ENCODE measurements at places on chromosomes 7 and 10.

- DNase-seq = no peak
Observed at GRCh38 chr10:110461088-110461487, 36.6 kb upstream of the DUSP5 start.

- no peak for DNase-seq
Observed at GRCh38 chr10:28716748-28717147, 39.4 kb downstream of the BAMBI start.

- DNase-seq = no peak
Observed at GRCh38 chr10:90041585-90041984, 340.2 kb downstream of the KIF20B start.

- no peak for DNase-seq
Observed at GRCh38 chr10:105538874-105539273, 897.8 kb downstream of the SORCS3 start.

DNA sequence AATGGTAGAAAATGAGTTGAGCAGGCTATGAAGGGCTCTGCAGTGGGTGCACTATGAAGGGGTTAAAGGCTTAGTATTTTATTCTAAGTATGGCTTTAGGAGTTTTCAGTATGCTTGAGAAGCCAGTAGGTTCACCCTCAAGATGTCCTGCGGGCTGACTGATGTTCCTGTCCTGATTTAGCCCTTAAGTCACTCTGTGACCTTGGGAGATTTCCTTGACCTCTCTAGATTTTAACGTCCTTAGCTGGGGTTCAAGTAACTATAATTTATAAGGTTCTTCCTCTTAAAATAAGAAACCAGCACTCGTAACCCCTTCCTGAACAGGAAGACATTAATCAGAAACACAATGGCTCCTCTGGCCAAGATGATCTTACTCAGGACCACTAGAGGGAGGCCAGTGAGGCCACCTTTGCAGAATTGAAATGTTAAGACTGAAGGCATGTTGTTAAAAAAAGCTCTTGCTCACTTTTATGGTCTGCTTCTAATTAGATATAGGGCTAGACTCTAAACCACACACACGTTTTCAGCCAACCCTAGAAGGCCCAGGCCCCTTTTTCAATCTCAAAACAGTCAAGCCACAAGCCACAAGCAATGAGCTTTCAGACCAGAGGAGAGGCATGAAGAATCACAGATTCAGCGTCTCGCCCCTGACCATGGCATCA lies 41.9 kb downstream of the CDK1 start:
- DNase-seq = peak; percentile 1

DNA sequence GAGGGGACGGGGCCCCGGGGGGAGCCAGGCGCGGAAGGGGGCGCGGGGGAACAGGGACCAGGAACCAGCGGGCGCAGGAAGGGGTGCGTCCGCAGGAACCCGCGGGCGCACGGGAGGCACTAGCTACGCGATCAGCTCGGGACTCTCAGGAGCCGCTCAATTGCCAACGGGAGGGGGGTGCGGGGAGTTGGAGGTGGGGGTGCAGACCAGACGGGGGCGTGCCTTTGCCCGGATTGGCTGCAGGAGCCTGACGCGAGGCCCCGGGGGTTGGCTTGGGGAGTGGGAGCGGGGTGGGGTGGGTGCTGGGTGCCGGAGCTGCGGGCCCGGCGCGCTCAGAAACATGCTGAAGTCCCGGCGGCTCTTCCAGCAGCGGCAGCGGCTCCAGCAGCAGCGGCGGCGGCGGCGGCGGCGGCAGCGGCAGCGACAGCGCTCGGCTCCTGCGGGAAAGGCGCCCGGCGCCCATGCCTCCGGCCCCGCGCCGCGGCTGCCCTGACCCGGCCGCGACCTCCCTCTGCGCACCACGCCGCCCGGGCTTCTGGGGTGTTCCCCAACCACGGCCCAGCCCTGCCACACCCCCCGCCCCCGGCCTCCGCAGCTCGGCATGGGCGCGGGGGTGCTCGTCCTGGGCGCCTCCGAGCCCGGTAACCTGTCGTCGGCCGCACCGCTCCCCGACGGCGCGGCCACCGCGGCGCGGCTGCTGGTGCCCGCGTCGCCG lies at the start of gene ADRB1:
TSS of gene ADRB1 (plus strand) at position 335 of the 715 bp plus-strand sequence. CDS start at position 602, 267 bp downstream.
- DNase-seq = peak; percentile 22

DNA sequence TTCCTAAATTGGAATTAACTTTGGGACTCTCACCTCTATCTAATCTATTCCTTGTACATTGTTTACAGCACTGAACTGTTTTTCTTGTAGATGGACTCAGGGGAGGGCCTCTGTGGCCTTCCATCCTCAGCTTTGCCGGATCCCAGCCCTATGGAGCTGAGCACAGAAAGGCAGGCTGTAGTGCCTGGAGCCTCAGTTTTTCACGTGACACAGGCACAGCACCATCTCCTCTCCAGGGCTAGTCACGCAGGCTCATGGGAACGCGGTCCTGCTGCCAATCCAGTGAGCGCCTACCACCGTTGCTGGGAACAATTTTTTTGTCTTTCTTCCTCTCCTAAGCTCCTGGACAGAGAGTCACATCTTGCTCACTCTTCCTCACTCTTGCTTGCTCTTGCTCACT lies 75.6 kb upstream of the DDC start:
- no peak for DNase-seq

DNA sequence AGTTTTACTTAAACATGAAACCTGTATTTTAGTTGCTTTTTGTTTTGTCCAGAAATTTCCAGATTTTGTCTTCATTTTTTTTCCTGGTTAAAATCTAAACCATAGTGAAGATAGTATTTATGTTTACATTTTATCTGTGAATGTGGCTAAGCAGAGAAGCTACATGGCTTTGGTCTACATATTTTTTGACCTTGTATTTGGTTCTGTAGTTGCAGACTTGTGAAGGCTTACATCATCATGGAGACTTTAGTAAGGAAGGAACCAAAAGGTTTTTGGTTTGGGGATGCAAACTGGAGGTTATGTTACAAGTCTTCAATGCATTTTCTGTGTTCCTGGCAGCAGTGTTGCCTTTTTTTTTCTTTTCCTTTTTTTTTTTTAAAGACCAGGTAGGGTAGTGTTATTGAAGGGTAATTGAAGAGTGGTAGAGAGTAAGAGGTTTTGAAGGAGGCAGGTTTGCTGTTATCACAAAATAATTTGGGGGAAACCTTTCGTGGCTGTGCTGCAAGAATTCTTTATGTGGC lies 30.9 kb upstream of the VDAC2 start:
- DNase-seq = no peak

GRCh38 chr10:132961787-132962622 lies 19.6 kb upstream of the CFAP46 start:
- peak; percentile 84 for DNase-seq

- DNase-seq = peak; percentile 19
Observed at GRCh38 chr10:110387983-110388686, 83.4 kb upstream of the SMNDC1 start.

- DNase-seq = no peak
Observed at GRCh38 chr7:55202150-55202913, 162.8 kb upstream of the LANCL2 start.

GRCh38 chr10:70588859-70589570 lies 13.5 kb downstream of the PRF1 start:
- no peak for DNase-seq

DNA sequence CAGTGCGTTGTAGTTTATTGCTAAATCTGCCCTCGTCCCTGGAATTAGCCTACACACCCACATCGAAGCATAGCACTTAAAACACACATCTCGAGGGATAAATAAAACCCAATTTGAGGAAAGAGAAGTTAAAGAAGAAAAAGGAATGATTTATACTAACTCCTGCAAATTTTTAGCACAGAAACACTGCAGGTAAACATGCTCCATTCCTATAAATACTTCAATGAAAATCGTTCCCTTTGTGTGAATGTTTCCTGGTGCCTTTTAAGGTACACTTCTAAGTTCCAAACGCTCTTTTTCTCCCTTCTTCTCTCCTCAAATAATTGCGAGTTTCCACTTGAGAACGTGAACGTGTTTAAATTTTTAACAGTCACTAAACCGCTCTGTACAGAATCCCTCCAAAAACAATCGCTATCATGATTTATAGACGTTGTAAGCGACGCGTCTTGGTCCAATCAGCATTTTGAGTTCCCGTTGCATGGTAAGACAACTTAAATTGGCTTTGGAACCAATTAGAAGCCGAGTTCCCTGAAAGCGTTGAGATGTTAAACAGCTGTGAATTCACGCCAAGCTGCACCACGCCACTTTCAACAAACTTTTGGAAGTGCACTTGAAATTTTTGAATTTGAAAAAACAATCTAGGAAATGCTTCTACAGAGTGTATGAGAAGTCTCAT lies 12.5 kb upstream of the EBLN1 start:
- DNase-seq = peak; percentile 28

- no peak for DNase-seq
Observed at GRCh38 chr7:134847851-134848588, 68.6 kb downstream of the CALD1 start.

- no peak for DNase-seq
Observed at GRCh38 chr10:118151461-118151860, 104.7 kb upstream of the RAB11FIP2 start.

DNA sequence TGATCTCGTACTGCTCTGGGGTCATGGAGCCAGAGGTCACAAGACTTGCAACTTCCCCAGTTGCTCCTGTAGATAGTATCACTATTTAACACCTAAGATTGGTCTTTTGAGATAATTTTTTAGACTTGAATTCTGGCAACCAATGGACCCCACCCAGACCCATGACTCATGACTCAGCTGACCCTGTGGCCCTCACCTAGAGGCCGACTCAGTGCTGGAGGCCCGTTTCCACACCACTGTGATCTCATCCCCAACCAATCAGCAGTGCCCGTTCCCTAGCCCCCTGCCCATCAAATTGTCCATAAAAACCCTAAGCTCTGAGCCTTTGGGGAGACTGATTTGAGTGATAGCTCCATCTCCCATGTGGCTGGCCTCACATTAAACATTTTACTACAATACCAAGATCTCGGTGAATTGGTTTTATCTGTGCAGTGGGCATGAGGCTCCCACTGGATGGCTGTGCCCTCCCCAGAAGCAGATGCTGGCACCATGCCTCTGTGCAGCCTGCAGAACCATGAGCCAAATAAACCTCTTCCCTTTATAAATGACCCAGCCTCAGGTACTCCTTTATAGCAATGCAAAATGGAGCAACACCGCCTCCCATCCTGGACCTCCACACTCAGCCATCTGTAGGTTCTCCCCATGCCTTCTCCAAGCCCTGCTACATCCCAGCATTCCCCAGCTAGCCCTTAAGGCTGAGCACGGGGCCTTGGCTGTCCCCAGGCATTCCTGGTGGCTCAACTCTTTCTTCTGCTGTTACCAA lies 98.8 kb downstream of the PRKAG2 start:
- DNase-seq = no peak

DNA sequence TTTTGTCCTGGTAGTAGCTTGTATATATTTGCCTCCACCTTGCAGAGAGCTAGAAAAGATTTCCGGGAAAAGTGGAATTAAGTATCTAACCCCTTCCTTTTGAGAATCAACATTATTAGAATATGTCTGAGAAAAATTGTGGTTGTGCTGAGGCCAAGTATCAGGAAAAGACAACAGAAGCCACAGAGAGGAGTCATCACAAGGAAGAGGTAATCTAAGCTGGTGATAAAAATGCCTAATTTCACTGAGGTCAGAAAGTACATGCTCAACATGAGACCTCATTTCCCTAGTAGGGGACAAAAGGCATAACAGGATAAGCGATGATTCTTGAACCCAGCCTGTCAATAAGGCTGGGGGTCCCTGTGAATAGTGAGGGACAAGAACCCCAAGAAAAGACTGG lies 97.0 kb upstream of the PDE1C start:
- DNase-seq = no peak

GRCh38 chr7:138854115-138854645 lies 56.2 kb upstream of the ATP6V0A4 start:
- DNase-seq = no peak

DNA sequence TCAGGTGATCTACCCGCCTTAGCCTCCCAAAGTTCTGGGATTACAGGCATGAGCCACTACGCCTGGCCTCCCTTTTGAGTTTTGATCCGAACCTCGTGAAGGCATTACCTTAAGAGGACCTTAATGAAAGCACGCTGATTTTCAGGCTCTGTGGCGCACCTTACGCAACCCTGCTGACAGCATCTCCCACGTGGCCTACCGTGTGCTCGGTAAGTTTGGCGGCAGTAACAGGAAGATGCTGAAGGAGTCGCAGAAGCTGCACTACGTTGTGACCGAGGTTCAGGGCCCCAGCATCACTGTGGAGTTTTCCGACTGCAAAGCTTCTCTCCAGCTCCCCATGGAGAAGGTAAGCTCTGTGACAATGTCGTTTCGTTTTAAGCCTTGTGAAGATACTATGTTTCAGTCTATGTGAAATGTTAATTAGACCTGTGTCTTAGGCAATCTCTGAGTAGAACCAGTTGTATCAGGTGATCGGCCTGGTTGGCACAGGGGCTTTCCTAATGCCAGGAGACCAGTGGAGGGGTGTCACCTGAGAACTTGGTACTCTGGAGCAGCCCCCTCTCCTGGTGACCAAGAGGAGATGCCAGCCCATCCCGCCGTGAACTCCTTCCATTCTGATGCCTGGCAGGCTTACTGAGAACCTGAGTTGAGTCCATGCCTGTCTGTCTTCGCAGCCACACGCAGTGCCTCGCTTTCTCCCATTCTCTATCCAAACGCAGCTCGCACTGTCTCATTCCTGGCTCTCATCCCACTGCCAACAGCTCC lies 43.5 kb downstream of the TRRAP start:
- no peak for DNase-seq

GRCh38 chr7:40709062-40709964 lies 574.5 kb downstream of the SUGCT start:
- no peak for DNase-seq

DNA sequence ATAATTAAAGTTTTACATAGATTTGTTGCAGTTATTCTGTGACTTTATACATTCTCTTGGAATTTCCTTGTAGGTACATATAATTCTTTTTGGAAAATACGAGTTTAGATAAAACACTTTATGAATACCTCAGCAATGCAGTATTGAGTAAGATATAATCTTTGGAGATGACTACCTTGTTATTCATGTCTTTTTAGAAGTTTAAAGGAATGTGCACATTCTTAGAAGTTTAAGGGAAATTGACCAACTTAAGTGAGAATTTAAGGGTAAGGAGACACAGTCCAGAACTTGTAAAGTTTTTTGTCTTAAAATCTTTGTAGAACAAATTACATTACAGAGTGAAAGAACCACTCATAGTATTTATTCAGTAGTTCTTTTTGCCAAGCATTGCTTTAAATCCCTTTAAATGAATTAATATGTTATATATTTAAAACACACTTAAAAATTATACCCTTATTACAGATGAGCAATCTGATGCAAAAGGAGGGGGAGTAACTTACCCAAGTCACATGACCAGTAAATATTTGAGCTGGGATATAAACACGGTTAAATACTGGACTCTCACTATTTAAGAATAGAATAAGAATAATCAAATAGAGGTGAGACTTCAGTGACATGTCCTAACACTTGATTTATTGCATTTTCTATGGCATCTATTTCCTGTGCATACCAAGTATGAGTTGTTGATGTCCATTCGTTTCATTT lies 139.5 kb upstream of the FERD3L start:
- no peak for DNase-seq

- no peak for DNase-seq
Observed at GRCh38 chr7:35738889-35739288, 44.0 kb upstream of the HERPUD2 start.

All from stimulated activated CD4-positive, alpha-beta T cell treated with anti-CD3 and anti-CD28 coated beads, Interleukin-1b, Interleukin-23, amount 100 ng/mL, for 48 hours (primary cell).